ENCODE measurements at places on chromosomes 5 and 9.

- DNase-seq, result no peak
Observed at GRCh38 chr5:10111571-10111970, 138.1 kb downstream of the ATPSCKMT start.

DNA sequence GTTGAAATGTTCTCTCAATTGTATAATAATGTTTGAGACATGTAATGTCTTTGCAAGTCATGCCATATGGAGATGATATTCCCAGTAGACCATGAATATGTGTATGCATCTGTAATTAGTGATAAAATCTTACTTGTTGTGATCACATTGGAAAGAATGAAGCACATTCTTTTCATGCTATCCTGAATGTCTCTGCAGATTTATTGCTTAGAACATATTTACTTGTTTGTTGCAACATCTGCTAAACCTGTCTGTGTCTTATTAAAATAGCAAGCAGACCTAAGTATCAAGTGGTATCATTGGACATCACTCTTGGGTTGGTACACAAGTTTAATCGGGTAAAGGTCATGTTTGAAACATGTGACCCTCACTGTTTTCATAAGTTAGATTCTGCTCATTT, 265.5 kb upstream of the CD180 start:
- no peak for DNase-seq

DNA sequence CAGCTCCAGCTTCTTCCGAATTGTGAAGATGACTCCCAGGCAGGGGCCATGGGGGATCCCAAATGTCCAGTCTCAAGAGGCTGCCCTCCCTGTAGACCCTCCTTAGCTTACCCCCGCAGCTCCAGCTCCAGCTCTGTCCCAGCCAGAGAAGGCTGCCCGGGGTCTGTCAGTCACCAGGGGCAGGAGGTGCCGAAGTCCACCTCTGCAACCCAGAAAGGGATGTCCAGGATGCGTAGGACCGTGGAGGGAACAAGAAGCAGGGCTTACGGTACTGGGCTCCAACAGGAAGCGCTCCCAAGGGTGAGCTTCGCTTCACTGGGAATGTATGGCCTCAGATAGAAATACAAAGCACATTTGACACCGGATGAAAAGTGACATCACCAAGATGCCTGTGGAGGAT, 6.0 kb downstream of the IPPK start:
- no peak for DNase-seq

- no peak for DNase-seq
Observed at GRCh38 chr5:38906503-38906902, 60.7 kb downstream of the OSMR start.

GRCh38 chr5:102596951-102597350, 98.2 kb upstream of the SLCO6A1 start:
- no peak for DNase-seq

GRCh38 chr5:38780316-38780715, 65.5 kb upstream of the OSMR start:
- DNase-seq, result no peak

GRCh38 chr9:90569511-90569910, 73.1 kb downstream of the DIRAS2 start:
- no peak for DNase-seq

- DNase-seq, result no peak
Observed at GRCh38 chr9:6417186-6417585, 4.2 kb downstream of the UHRF2 start.

DNA sequence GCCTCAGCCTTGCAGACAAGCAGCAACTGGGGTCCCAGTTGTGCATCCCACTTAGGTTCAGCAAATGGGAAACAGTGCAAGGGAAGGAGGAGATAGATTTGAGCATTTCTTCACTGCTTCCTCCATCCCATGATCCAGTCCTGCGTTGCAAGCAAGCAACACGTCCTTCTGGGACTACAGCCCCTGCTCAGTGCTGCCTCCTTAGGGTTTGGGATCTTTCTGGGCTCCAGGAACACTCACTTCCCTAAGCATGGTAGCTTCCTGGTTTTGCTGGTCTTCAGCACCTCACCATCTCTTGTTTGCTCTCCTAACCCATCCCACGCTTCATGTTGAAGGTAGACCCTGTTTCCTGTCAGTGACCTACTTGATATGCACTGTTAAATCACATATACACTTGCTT, 444.7 kb downstream of the MED10 start:
- DNase-seq, result no peak

- no peak for DNase-seq
Observed at GRCh38 chr5:32827981-32828380, 116.9 kb downstream of the NPR3 start.

- no peak for DNase-seq
Observed at GRCh38 chr5:171475596-171475995, 56.1 kb downstream of the FGF18 start.

DNA sequence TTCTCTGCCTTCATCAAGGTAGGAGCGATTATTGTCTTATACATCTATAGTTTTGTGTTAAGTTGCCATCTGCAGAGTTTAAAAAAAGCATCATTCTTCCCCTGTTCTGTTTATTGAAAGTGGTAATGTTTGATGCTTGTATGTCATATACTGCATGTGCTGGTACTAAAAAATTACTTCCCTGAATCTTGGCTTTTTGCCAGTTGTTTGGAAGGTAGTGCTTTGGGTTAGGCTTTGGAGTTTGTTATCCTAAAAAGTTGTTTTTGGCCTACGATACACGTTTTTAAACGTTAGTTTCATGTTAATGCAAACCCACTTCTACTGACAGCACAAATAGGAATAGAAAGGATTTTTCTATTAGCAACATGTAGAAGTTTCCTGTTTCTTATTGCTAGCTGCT, 158.3 kb downstream of the GIN1 start:
- DNase-seq, result no peak

GRCh38 chr5:136062366-136063274, 33.8 kb downstream of the TGFBI start:
- no peak for DNase-seq

DNA sequence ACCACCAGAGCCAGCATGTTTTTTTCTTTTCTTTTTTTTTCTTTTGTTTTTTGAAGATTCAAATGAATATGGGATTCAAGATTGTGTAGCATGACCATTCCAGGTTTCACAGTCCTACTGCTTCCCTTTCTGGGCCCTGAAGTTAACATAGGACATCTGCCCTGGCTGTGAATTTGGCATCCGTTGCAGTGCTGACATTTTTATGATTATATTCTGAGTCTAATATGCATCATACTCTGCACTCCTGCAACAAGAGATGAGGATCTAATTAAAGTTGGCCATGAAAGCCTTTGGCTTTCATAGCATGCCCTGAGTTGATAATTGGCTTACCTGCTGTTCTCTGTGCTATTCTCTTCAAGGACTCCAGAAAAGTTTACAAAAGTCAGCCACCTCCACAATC, 29.8 kb downstream of the C5orf22 start:
- no peak for DNase-seq

- DNase-seq, result no peak
Observed at GRCh38 chr9:15642369-15642962, 89.6 kb downstream of the CCDC171 start.

Data from mesothelial cell of epicardium (in vitro differentiated cells).